ENCODE measurements at places on chromosomes 3 and 15. TPM values are rescaled to one million over a fixed set of nuclear protein-coding genes. Genes with fewer than 3 reads are reported as not detected.

GRCh38 chr3:27675287-27675686, 46.8 kb downstream of the EOMES start:
- DNase-seq: no peak

- no peak for DNase-seq
These were observed 85.0 kb upstream of the P3H2 start for GRCh38 chr3:190205739-190206138.

The RNU5B-1 gene
- total RNA-seq: not detected

GRCh38 chr15:25171111-25171811, 216.5 kb downstream of the SNRPN start:
- DNase-seq: no peak

The GABRB3 gene
- total RNA-seq: 1.2 TPM

- DNase-seq: peak; percentile 74
These were observed 114.7 kb downstream of the ETFA start for GRCh38 chr15:76196269-76197231.

GRCh38 chr15:28178290-28178689, 79.2 kb upstream of the OCA2 start:
- DNase-seq: no peak

DNA sequence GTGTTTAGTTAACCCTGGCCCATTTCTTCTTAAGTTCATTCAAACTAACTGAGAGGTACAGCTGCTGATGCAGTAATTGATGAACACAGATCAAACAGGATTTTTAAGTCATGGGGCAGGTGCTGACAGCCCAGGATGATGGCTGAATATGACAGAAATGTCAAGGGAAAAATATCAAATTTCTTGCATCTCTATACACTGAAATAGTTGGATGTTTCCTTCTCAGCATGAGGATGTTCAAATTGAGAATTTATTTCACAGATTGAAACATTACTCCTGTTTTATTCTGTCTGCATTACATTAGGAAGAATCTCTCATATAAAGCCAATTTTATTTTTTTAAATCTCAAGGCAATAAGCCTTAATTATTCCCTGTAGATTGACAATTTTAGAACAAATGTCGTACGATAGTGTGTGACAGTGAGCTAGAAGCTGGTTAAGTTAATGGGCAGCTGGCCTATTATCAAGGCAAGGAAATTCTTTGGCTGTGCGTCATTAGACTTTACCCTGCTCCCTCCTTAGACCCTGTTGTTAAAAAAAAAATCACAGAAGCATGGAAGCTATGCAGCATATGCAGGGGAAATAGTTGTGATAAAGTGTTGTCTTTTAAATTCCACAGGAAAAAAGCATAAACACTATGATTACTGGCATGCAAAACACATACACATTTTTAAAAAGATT, 183.8 kb upstream of the KCNMB2 start:
- no peak for DNase-seq

The SOX2 gene
- 3.3 TPM for total RNA-seq

The FSIP1 gene
- total RNA-seq: not detected

- DNase-seq: no peak
These were observed 81.9 kb downstream of the FAM43A start for GRCh38 chr3:194767446-194768207.

GRCh38 chr3:52775877-52776276, 1.5 kb upstream of the ITIH1 start:
- no peak for DNase-seq

GRCh38 chr3:152474585-152474984, 205.9 kb downstream of the MBNL1 start:
- no peak for DNase-seq

GRCh38 chr3:124563376-124563775, 166.9 kb upstream of the UMPS start:
- DNase-seq: no peak

GRCh38 chr3:182785756-182786155, 7.5 kb upstream of the ATP11B start:
- no peak for DNase-seq

The PP2D1 gene
- not detected for total RNA-seq

The ARPP21 gene
- total RNA-seq: not detected

- peak; percentile 47 for DNase-seq
These were observed 138.1 kb downstream of the GREM1 start for GRCh38 chr15:32855942-32856341.

The TMEM212 gene
- not detected for total RNA-seq

The MOBP gene
- total RNA-seq: 0.11 TPM

The ATP13A5 gene
- total RNA-seq: 5.6 TPM

DNA sequence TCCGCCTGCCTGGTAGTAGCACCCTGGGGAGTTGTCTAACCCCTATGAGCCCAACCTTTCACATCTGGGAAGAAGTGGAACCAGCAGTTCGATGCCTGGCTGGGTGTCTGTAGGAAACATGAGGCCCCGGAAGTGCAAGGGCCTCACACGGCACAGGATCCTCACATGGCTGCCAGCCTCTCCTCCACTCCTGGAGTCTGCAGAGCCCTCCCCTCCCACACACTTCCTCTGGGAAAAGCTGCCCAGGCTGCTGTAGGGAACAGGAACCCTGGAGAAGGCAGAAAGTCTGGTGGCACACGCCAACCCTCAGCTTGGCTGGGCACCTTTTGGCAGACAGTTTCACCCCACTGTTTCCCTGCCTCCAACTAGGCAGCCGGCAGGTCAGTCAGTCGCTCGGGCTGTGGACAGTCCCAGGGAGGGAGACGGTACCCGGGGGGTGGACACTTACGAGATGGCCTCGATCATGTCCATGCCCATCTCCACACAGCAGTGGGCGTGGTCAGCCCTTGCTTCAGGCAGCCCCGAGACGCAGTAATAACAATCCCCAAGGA, 118.4 kb downstream of the ADCY5 start:
- DNase-seq: no peak

The RPL15 gene
- total RNA-seq: 2,603 TPM

DNA sequence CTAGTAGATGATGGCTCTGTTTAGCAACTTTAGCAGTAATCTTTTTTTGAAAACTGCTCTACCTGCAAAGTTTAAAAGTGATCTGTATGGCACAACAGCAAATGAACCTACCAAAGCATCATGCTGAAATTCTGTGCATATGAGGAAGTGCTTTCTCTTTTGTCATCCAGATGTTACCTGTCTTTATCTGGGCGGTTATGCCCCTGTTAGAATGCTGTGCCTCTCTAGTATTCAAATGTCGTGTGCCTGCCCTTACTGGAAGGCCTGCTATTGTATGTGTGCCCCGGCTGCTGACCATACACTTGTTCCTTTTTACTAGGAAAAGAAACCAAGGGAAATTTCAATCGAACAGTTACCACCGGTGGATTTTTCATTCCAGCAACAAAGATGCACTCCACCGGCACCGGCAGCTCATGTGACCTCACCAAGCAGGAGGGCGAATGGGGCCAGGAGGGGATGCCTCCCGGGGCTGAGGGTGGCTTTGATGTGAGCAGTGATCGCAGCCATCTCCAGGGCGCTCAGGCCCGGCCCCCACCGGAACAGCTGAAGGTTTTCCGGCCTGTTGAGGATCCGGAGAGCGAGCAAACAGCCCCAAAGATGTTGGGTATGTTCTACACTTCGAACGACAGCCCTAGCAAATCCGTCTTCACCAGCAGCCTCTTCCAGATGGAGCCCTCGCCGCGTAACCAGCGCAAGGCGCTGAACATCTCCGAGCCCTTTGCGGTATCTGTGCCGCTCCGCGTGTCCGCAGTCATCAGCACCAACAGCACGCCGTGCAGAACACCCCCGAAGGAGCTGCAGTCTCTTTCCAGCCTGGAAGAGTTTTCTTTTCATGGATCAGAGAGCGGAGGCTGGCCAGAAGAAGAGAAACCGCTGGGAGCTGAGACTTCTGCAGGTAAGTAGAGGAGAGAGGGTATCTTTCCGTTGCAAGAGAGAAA, 61.6 kb downstream of the TMEM39A start:
- DNase-seq: no peak

DNA sequence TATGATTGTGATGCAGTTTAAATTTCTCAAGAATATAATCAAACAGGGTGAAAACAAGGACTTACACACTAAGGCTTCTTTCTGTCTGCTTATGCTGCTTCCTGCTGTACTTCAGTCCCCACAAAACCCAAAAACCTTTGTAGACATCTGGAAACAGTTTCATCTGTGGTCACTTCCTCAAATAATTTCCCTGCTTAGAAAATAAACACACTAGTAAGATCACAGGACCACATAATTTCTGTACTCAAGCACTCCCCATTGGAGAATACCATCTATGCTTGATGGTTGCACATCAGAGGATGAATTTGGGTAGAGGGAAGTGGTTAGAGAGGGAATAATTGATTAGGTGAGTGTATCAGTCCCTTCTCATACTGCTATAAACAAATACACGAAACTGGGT, 266.2 kb downstream of the LSAMP start:
- DNase-seq: no peak

The LYSMD2 gene
- total RNA-seq: 15.9 TPM

GRCh38 chr3:141105828-141106628, 54.9 kb downstream of the SPSB4 start:
- DNase-seq: peak; percentile 85

The TRANK1 gene
- total RNA-seq: 3.7 TPM

The CPEB1 gene
- total RNA-seq: 2.9 TPM

GRCh38 chr15:71013446-71013845, 101.8 kb upstream of the THSD4 start:
- no peak for DNase-seq

- peak; percentile 78 for DNase-seq
These were observed 38.1 kb upstream of the CHRNB4 start for GRCh38 chr15:78679089-78679511.

GRCh38 chr15:58053315-58054153, 12.0 kb downstream of the ALDH1A2 start:
- no peak for DNase-seq

- DNase-seq: no peak
These were observed 3.9 kb downstream of the GPD1L start for GRCh38 chr3:32110233-32110760.

DNA sequence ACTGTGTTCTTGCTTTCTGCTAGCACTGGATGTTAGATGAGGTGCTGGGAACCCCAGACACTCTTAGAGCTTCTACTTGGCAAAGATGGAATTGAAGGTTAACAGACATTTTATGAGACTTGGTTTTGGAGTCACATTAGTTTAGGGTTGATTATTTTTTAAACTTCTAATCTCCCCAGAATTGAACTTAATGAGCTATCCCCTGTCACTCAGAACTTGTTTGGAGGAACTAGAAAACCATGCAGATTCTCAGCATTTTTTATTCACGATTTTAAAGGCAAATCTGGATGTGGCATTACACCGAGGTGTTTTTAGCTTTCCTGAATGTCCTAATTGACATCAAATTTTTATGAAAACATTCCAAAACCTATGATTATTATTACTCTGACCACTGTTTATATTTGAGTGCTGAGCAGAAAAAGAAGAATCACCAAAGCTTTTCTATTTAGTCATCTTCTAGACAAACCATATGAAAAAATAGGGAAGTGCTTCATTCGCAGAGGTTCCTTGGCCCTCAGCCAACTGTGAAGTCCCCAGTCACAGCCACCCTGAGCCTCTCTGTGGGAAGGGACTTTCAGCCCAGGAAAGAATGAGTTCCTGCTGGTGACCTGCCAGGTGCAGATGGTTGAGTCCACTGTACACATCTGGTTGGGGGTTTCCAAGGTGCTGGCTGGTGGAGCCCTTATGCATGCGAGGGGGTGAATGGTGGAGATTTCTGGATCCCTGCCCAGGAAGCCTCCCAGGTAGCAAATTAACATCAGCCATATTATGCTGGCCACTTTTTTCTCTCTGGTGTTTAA, 196.0 kb upstream of the TOPAZ1 start:
- no peak for DNase-seq

The CHRM5 gene
- not detected for total RNA-seq

DNA sequence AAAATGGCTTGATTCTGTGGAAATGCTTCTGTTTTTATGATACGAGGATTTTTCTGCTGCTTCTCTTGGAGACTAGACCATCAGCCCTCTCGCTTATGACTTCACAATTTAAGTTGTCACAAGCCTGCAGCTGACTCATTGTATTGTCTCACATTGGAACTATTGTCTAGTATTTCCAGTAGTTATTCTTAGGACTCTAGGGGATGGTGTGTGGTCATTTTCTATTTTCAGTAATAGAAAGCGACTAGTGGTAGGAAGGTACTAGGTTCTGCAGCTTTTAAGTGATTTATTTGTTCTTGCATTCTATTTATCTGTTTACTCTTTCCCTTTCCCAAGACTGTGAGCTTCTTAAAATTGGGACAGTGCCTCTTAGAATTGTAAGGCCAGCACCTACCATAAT, 66.3 kb upstream of the CRTC3 start:
- no peak for DNase-seq

The NRROS gene
- 3.1 TPM for total RNA-seq

DNA sequence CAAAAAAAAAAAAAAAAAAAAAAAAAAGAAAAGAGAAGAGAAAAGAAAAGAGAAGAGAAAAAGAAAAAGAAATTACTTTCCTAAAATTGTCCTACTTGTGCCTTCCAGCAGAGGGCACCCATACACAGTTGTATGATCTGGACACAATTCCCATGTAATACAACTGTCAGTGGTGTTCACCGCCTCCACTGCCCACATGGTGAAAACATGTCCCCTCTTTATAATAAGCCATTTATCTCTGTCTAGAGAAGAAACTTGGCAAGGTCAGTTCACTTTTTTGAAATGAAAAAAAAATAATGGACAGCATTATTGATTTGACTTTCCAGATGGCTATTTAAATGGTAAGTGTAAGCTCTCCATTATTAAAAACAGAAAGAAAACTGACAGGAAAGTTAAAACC, 459.4 kb downstream of the GBE1 start:
- DNase-seq: no peak

DNA sequence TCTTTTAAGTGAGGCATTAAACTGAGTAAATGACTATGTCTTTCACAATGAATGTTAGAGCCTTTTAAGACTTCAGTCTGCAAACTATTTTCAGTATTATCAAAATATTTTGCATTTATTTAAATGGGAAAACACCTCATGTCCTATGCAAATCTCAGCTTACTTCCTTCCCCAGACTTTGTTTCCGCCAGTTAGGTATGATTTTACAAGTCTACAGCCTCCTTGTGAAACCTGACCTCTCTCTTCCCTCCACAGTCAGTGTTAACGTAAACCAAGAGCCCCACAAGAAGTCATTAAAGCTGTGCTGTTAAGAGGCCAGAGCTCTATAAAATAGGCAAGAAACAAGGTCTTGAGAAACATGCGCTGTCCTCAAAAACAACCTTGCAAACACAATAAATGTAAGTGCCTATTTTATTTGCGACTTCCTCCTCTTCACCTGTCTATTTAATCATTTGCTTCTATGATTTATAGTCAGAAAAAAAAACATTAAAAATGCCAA, 48.3 kb downstream of the PRTG start:
- no peak for DNase-seq

- peak; percentile 93 for DNase-seq
These were observed at the start of gene RIOX2 for GRCh38 chr3:97971679-97972567. Gene RIOX2 (minus strand): TSS chr3:97972431. CDS start chr3:97967593, 4,838 bp downstream.

- DNase-seq: no peak
These were observed 46.0 kb upstream of the C3orf22 start for GRCh38 chr3:126604691-126605090.

The C3orf22 gene
- not detected for total RNA-seq

GRCh38 chr3:185583925-185584324, 2.2 kb upstream of the SENP2 start:
- no peak for DNase-seq

DNA sequence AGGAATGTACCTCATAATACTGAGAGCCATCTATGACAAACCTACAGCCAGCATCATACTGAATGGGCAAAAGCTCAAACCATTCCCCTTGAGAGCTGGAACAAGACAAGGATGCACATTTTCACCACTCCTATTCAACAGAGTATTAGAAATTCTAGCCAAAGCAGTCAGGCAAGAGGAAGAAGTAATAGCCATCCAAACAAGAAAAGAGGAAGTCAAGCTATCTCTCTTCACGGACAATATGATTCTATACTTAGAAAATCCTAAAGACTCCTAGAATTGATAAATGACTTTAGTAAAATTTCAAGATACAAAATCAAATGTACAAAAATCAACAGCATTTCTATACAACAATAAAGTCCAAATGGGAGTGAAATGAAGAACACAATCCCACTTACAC, 30.2 kb downstream of the OCA2 start:
- no peak for DNase-seq
